ENCODE measurements at places on chromosomes 6 and 20. TPM values are rescaled to one million over a fixed set of nuclear protein-coding genes. Genes with fewer than 3 reads are reported as not detected.

Gene PTK6
- total RNA-seq = 15.7 TPM

Gene C20orf202
- total RNA-seq = not detected

Gene KHDC1L
- 0.21 TPM for total RNA-seq

Gene ZNF165
- total RNA-seq = 5.3 TPM

Gene ECT2L
- not detected for total RNA-seq

Gene TMEM242
- total RNA-seq = 9.0 TPM

Gene SCGN
- total RNA-seq = not detected

Gene GTF2H4
- total RNA-seq = 25.9 TPM

Gene TBXT
- not detected for total RNA-seq

Gene POU5F1
- total RNA-seq = 0.71 TPM
